ENCODE measurements at places on chromosomes 12 and 14.

GRCh38 chr14:105473033-105473676 lies 1.5 kb upstream of the CRIP2 start:
- H3K36me3 ChIP-seq, result peaks cover 1% of the 10 kb centered on the region
- no peak overlapping the region for H3K27ac ChIP-seq
- H3K27me3 ChIP-seq, result peaks cover 5% of the 10 kb centered on the region
- DNase-seq, result no peak
- peak overlapping the region; percentile 44 for H3K4me3 ChIP-seq

- DNase-seq, result no peak
- no peak overlapping the region for H3K27ac ChIP-seq
- H3K36me3 ChIP-seq, result no peaks in the 10 kb centered on the region
Measured at GRCh38 chr12:84766375-84766774, 146.2 kb downstream of the SLC6A15 start.

GRCh38 chr12:128626808-128627320 lies 196.9 kb downstream of the SLC15A4 start:
- no peaks in the 10 kb centered on the region for H3K4me1 ChIP-seq
- H3K27ac ChIP-seq, result no peak overlapping the region
- peaks cover 3% of the 10 kb centered on the region for H3K27me3 ChIP-seq
- no peak overlapping the region for H3K4me3 ChIP-seq
- no peaks in the 10 kb centered on the region for H3K36me3 ChIP-seq

- H3K36me3 ChIP-seq, result no peaks in the 10 kb centered on the region
- H3K27me3 ChIP-seq, result peaks cover 8% of the 10 kb centered on the region
- H3K4me3 ChIP-seq, result no peak overlapping the region
- no peaks in the 10 kb centered on the region for H3K4me1 ChIP-seq
Measured at GRCh38 chr14:70893858-70894291, 13.4 kb upstream of the PCNX1 start.

GRCh38 chr14:105485739-105486162 lies 935 bp upstream of the CRIP1 start:
- DNase-seq, result no peak
- H3K36me3 ChIP-seq, result no peaks in the 10 kb centered on the region
- peaks cover 25% of the 10 kb centered on the region for H3K27me3 ChIP-seq
- H3K27ac ChIP-seq, result no peak overlapping the region
- H3K4me1 ChIP-seq, result peaks cover 17% of the 10 kb centered on the region

- H3K27ac ChIP-seq, result peak overlapping the region; percentile 12
- no peak overlapping the region for H3K4me3 ChIP-seq
- H3K4me1 ChIP-seq, result peaks cover 6% of the 10 kb centered on the region
- H3K27me3 ChIP-seq, result peaks cover 98% of the 10 kb centered on the region
- no peaks in the 10 kb centered on the region for H3K36me3 ChIP-seq
Measured at GRCh38 chr12:54005853-54006558, 2.8 kb upstream of the HOXC8 start.

GRCh38 chr14:36423430-36423829 lies 96.6 kb downstream of the NKX2-1 start:
- H3K4me1 ChIP-seq, result peaks cover 4% of the 10 kb centered on the region
- no peak for DNase-seq
- no peaks in the 10 kb centered on the region for H3K36me3 ChIP-seq
- H3K4me3 ChIP-seq, result no peak overlapping the region

DNA sequence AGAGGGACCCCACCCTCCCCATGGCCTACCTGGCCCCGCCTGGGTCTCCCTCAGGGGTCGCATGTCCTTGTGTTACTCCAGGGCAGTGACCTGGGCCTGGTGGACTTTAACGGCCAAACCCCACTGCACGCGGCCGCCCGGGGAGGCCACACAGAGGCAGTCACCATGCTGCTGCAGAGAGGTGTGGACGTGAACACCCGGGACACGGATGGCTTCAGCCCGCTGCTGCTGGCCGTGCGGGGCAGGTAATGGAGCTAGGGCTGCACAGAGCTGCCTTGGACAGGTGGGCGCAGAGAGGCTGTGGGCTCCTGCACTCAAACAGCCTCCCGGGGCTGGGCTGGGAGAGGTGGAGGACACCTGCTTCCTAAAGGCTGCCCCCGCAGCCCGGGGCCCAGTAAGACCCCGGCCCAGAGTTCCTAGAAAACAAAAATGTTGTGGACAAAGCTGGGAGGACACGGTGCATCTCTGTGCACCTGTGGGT lies 21.6 kb downstream of the ASPG start:
- H3K27ac ChIP-seq, result no peak overlapping the region
- no peaks in the 10 kb centered on the region for H3K4me1 ChIP-seq
- no peak overlapping the region for H3K4me3 ChIP-seq
- no peaks in the 10 kb centered on the region for H3K27me3 ChIP-seq

GRCh38 chr14:53356361-53357150 lies 203.4 kb upstream of the DDHD1 start:
- no peaks in the 10 kb centered on the region for H3K27me3 ChIP-seq
- H3K27ac ChIP-seq, result no peak overlapping the region
- no peak for DNase-seq
- H3K4me1 ChIP-seq, result peaks cover 12% of the 10 kb centered on the region
- no peak overlapping the region for H3K4me3 ChIP-seq
- H3K36me3 ChIP-seq, result no peaks in the 10 kb centered on the region

DNA sequence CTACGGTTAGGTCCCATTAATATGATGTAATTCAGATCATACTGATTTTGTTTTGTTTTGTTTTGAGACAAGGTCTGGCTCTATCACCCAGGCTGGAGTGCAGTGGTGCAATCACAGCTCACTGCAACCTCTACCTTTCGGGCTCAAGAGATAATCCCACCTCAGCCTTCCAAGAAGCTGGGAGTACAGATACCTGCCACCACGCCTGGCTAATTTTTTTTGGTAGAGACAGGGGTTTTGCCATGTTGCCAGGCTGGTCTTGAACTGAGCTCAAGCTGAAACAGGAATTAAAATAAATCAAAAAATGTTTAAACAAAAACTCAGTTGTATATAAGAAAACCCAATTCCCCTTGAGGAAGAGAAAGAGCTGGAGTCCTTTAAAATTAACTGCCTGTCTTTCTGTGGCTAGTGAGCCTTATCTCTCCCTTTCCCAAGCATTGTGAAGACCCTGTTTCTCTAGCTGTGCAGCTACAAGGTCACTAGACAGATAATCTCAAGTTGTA lies 17.7 kb upstream of the ANAPC7 start:
- no peak for DNase-seq
- no peak overlapping the region for H3K4me3 ChIP-seq
- H3K27me3 ChIP-seq, result no peaks in the 10 kb centered on the region
- no peak overlapping the region for H3K27ac ChIP-seq

- peaks cover 6% of the 10 kb centered on the region for H3K4me1 ChIP-seq
- H3K27me3 ChIP-seq, result peaks cover 20% of the 10 kb centered on the region
- no peak for DNase-seq
Measured at GRCh38 chr12:11968048-11968383, 102.7 kb upstream of the BCL2L14 start.

- no peaks in the 10 kb centered on the region for H3K27me3 ChIP-seq
- no peak for DNase-seq
- no peaks in the 10 kb centered on the region for H3K36me3 ChIP-seq
- peak overlapping the region; percentile 38 for H3K4me3 ChIP-seq
- H3K27ac ChIP-seq, result peak overlapping the region; percentile 68
- H3K4me1 ChIP-seq, result peaks cover 18% of the 10 kb centered on the region
Measured at GRCh38 chr14:20848955-20849570, 42.1 kb upstream of the RNASE3 start.

- H3K4me1 ChIP-seq, result peaks cover 10% of the 10 kb centered on the region
- no peak for DNase-seq
- no peak overlapping the region for H3K4me3 ChIP-seq
- H3K36me3 ChIP-seq, result peaks cover 9% of the 10 kb centered on the region
Measured at GRCh38 chr12:29771786-29772185, 12.0 kb downstream of the TMTC1 start.

GRCh38 chr14:104864267-104865080 lies 594 bp upstream of the CEP170B start:
- H3K27ac ChIP-seq, result peak overlapping the region; percentile 95
- peaks cover 10% of the 10 kb centered on the region for H3K4me1 ChIP-seq
- H3K4me3 ChIP-seq, result peak overlapping the region; percentile 87
- peaks cover 1% of the 10 kb centered on the region for H3K36me3 ChIP-seq
- DNase-seq, result peak; percentile 56

DNA sequence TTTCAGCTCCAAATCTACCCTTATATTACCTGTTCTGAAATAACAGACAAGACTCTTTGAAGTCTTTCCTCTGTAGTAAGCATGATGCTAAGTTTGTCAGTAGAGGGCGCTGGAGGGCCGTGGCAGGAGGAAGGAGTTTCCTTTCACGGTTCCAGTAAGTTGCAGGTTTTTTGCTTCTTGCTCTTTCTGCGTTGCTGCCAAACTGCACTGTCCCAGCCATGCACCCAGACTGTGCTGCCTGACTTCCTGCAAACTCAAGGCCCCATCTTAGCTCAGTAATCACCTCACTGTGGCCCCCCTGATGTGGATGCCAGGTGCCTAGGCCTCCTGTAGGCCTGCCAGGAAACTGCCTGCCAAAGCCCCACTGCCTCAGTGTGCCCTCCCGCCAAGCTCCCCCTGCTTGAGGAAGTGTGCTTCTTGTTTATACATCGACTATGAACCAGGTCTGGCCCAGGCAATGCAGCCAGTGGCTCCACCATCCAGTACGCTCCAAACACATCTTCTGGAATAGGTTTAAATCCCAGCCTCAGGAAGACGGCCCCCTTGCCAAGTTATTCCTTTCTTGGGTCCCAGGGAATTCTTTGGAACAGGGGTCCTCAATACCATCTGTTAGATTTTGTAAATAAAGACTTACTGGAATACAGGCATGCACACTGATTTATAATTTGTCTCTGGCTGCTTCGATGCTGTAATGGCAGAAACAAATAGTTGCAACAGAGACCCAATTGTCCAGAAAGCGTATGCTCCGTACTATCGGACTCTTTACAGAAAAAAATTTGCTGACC lies 193.7 kb upstream of the LRIG3 start:
- H3K36me3 ChIP-seq, result no peaks in the 10 kb centered on the region
- H3K4me1 ChIP-seq, result peaks cover 8% of the 10 kb centered on the region
- H3K4me3 ChIP-seq, result no peak overlapping the region

DNA sequence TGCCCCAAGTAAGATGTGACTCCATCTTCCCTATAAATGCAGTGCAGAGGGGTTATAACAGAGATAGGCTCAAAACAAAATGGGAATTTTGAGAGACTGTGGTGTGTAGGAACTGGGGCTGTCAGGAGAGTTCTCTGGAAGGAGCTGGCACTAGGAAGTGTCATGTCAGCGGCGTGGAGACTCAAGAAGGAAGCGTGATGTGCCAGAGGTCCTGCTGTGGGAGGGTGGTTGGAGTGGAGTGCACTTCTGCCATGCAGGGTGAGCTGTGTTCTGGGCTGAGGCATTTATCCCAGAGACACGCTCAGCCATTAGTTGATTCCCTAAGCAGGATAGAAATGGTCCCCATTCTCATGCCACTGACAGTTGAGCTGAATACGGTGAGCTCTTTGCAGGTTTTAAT lies 19.0 kb downstream of the GLT1D1 start:
- no peaks in the 10 kb centered on the region for H3K4me1 ChIP-seq
- H3K27me3 ChIP-seq, result no peaks in the 10 kb centered on the region
- no peak for DNase-seq
- H3K27ac ChIP-seq, result no peak overlapping the region

GRCh38 chr12:84131076-84131475 lies 781.5 kb downstream of the SLC6A15 start:
- H3K36me3 ChIP-seq, result no peaks in the 10 kb centered on the region
- no peak overlapping the region for H3K27ac ChIP-seq
- H3K4me1 ChIP-seq, result no peaks in the 10 kb centered on the region
- no peaks in the 10 kb centered on the region for H3K27me3 ChIP-seq

GRCh38 chr14:51210594-51210993 lies 29.5 kb upstream of the TMX1 start:
- H3K4me1 ChIP-seq, result no peaks in the 10 kb centered on the region
- H3K36me3 ChIP-seq, result no peaks in the 10 kb centered on the region
- H3K4me3 ChIP-seq, result no peak overlapping the region
- no peak for DNase-seq

GRCh38 chr12:11539156-11539555 lies 110.3 kb upstream of the ETV6 start:
- H3K4me1 ChIP-seq, result peaks cover 9% of the 10 kb centered on the region
- no peak overlapping the region for H3K4me3 ChIP-seq
- no peak for DNase-seq

GRCh38 chr14:89327771-89328212 lies 89.2 kb downstream of the FOXN3 start:
- H3K36me3 ChIP-seq, result peaks cover 2% of the 10 kb centered on the region
- no peak overlapping the region for H3K27ac ChIP-seq
- no peak overlapping the region for H3K4me3 ChIP-seq
- no peak for DNase-seq

GRCh38 chr12:93723568-93723930 lies 46.4 kb downstream of the CRADD start:
- no peaks in the 10 kb centered on the region for H3K27me3 ChIP-seq
- H3K27ac ChIP-seq, result no peak overlapping the region
- no peak overlapping the region for H3K4me3 ChIP-seq
- DNase-seq, result no peak
- peaks cover 7% of the 10 kb centered on the region for H3K4me1 ChIP-seq

DNA sequence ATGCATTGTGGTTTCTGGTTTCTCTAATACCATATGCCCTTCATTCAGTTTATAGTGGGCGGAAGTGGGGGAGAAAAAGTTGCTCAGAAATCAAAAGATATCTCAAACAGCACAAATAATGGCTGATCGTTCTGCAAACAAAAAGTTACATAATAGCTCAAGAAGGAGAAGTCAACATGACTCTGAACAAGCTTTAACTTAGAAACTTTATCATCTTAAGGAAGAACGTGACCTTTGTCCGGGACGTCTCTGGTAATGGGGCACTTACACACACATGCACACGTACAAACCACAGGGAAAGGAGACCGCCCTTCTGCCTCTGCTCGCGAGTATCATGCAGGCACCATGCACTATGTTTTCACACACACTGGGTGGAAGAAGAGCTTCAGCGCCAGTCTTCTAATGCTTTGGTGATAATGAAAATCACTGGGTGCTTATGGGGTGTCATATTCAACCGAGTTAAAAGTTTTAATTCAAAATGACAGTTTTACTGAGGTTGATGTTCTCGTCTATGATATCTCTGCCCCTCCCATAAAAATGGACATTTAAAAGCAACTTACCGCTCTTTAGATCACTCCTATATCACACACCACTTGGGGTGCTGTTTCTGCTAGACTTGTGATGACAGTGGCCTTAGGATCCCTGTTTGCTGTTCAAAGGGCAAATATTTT lies 4.7 kb downstream of the FOS start:
- no peak for DNase-seq
- H3K4me3 ChIP-seq, result no peak overlapping the region
- H3K27ac ChIP-seq, result peak overlapping the region; percentile 81

DNA sequence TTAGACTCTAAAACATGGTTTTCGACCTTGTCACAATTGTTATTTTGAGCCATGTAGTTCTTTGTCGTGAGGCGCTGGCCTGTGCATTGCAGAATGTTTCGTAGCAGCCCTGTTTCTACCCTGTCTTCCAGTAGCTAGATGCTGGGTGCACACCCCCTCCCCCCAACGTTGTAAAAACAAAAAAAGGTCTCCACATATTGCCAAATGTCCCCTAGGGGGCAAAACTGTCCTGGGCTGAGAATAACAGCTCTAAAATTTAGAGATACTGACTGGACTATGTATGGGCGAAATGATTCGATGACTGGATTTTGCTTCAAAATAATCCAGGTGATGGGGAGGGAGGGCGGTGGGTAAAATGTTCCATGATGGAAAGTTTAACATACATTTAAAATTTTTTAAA lies 126.1 kb upstream of the FUT8 start:
- H3K4me3 ChIP-seq, result no peak overlapping the region
- DNase-seq, result no peak
- no peak overlapping the region for H3K27ac ChIP-seq

Data from progenitor cell of endocrine pancreas (in vitro differentiated cells).